IMR-90 (cell line): ENCODE measurements at places on chromosomes 11 and 22. TPM values are rescaled to one million over a fixed set of nuclear protein-coding genes. Genes with fewer than 3 reads are reported as not detected.

DNA sequence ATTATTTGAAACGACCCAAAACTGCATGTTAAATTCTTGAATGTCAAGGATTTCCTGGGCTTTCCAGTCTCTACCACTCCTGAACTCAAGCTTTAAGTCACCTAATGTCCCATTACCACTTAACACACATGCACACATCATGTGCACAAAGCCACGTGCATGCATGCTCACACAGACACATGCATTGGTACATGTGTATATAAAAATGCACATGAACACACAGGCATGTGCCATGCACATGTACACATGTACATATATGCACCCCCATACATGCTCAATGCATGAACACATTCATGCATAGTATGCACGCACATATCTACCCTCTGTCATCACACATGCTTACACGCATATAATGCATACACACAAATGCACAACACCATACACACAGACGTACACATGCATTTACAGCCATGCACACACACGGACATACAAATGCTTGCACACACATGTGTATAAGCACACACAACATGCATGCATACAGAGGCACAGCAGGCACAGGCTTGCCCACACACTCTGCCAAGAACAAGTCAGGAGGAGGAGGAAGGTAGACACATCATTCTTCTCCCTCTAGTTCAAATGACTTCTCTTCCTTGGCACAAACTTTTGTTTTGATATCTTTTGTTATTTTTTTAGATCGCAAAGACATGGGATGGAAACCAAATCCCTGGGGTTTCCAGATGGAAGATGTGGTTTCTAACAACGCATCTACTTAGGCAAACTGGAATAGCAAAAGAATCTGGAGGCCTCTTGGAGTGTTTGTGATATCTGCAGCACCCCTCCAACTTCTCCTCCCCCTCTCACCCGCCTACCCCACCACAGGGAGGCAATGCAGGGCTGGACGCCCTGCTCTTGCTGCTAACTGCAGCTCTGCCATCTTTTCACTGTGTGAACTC lies 24.6 kb downstream of the RASD2 start:
- no peak overlapping the region for H3K4me3 ChIP-seq
- no peaks in the 10 kb centered on the region for H3K27me3 ChIP-seq
- peak; percentile 78 for DNase-seq
- H3K27ac ChIP-seq = peak overlapping the region; percentile 42; the same call in 1 of the 2 replicates
- H3K36me3 ChIP-seq = no peaks in the 10 kb centered on the region

The DEUP1 gene
- polyA plus RNA-seq = not detected in 2 replicates

The MUC6 gene
- not detected in 2 replicates for polyA plus RNA-seq

The OR8B2 gene
- polyA plus RNA-seq = not detected in 2 replicates

DNA sequence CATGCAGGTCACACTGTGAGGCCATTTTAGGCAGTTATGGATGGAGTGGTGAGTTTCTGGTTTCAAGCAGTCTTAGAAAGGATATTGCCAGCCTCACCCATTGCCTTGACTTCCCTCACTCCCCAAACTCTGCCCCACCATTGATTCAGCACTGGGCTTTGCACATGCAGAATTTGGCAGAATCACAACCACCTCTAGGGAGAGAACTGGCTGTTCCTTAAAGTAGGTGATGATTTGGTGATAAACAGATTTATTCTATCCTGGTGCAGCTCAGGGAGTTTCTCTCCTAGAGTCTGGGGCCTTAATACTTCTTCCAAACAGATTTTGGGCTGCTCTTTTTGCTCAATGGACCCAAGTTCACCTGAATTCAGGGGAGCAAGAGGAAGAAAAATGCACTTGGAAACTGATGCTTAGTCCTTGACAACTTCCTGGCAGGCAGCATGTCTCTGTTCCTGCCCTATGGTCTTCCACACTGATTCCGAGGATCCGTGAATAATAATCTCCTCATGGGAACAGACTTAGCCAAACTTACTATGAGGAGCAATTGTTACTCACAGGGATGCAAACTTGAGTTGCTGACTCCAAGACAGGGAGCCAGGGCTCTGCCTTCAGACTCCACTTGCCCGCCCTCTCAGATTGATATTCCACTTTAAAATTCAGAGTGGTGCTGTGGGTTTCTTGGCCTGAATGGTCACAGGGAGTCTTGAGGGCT lies 129.7 kb upstream of the PARVA start:
- peaks cover 51% of the 10 kb centered on the region for H3K36me3 ChIP-seq
- no peak overlapping the region for H3K4me3 ChIP-seq
- DNase-seq = no peak
- H3K27ac ChIP-seq = no peak overlapping the region
- H3K27me3 ChIP-seq = no peaks in the 10 kb centered on the region

- H3K27ac ChIP-seq = no peak overlapping the region
- DNase-seq = peak; percentile 16
- no peaks in the 10 kb centered on the region; the same call in 1 of the 2 replicates for H3K4me1 ChIP-seq
- H3K4me3 ChIP-seq = no peak overlapping the region
- peaks cover 30% of the 10 kb centered on the region for H3K27me3 ChIP-seq
- no peaks in the 10 kb centered on the region for H3K36me3 ChIP-seq
These were observed 26.3 kb upstream of the PHF21B start for GRCh38 chr22:45036154-45036553.

DNA sequence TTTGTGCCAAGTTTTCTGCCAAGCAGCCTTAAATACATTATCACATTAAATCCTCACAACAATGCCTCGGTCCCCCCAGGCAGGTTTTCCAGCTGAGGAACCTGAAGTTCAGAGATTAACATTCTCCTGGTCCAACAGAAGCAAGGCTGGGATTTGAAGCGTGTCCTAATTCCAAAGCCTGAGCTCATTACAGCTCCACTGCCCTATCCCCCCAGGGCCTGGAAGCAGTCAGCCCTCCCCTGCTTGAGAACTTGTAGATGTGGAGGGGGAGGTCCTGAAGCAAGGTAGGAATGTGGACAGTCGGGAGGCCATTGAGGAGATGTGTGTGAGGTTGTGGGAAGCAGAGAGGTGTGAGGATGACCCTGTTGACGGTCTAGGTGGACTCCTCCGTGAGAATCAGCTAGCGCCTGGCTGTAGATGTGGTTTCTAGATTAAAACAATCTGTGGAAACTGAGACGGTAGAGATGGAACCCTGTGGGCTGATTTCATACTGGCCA lies 8.1 kb downstream of the GRAMD1B start:
- H3K27ac ChIP-seq = no peak overlapping the region
- no peaks in the 10 kb centered on the region for H3K36me3 ChIP-seq
- H3K27me3 ChIP-seq = no peaks in the 10 kb centered on the region
- peaks cover 8% of the 10 kb centered on the region for H3K4me1 ChIP-seq

GRCh38 chr11:9753021-9753420 lies 89.1 kb downstream of the SWAP70 start:
- no peak overlapping the region for H3K4me3 ChIP-seq
- peaks cover 10% of the 10 kb centered on the region for H3K36me3 ChIP-seq
- DNase-seq = peak; percentile 83
- H3K27me3 ChIP-seq = no peaks in the 10 kb centered on the region
- peak overlapping the region; percentile 76 for H3K27ac ChIP-seq
- H3K4me1 ChIP-seq = peaks cover 31% of the 10 kb centered on the region

DNA sequence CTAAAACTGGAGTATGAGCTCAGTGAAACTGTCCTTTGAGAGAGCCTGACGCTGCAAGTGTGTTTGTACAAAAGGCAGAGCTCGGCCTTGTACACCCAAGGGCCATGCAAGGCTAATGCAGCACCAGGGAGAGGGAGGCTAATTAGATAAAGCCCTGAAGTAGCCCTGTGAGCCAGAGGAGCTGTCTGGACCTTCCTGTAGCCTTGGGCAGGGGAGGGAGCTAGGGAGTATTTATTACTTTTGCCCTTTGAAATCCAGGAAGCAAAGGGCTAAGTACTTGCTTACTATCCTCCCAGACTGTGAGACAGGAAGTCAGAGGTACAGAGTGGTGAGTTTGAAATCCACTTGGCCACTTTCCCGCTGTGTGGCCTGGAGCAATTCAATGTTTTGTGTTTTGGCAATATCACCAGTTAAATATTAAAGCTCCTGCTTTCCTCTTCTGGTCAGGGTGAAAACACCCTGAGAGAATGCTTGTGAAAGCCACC lies 10.2 kb upstream of the LDHA start:
- no peaks in the 10 kb centered on the region for H3K27me3 ChIP-seq
- H3K4me1 ChIP-seq = peaks cover 19% of the 10 kb centered on the region
- H3K36me3 ChIP-seq = no peaks in the 10 kb centered on the region
- H3K27ac ChIP-seq = peak overlapping the region; percentile 88
- DNase-seq = peak; percentile 79

DNA sequence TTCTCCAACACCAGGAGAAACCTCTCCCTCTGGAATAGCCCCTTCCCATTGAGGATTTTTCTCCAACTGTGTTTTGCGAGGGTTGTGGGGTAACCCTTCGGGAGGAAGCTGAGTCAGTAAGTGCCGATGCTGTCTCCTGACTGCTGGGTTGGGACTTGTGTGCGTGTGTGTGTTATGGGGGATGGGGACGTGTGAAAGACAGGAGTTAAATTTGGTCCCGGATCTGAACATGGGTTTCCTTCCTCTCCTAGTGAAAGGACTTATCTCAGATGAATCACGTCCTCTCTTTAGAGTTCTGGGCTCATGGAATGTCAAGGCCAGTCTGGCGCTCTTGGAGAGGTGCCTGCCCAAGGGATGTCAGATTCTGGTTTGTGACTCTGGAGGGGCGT lies 33.3 kb downstream of the KIAA1671 start:
- no peak overlapping the region for H3K4me3 ChIP-seq
- H3K27me3 ChIP-seq = peaks cover 3% of the 10 kb centered on the region; the same call in 1 of the 2 replicates
- peak; percentile 10 for DNase-seq
- no peaks in the 10 kb centered on the region for H3K4me1 ChIP-seq
- no peak overlapping the region for H3K27ac ChIP-seq

DNA sequence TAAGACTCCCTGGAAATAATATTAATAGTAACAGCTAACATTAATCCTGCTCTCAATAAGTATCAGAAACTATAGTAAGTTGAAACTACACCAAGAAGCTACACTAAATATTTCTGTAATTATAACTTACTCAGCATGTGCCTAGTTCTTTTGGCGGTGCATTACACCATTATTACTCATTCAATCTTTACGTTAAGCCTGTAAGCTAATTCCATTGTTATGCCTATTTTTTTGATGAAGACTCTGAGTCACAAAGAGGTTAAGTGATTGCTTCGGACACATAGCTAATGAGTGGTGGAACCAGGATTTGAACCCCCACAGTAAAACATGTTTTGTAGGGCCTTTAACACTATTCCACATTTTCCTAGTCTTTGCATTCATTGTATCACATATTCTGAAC lies 111.6 kb downstream of the RASSF10 start:
- H3K27ac ChIP-seq = 0 out of 2 replicates have a peak overlapping the region, but pooled peaks have one; percentile 1
- peak; percentile 86 for DNase-seq
- no peaks in the 10 kb centered on the region for H3K27me3 ChIP-seq
- H3K36me3 ChIP-seq = no peaks in the 10 kb centered on the region

- H3K4me1 ChIP-seq = no peaks in the 10 kb centered on the region; the same call in none of the 2 replicates
- H3K4me3 ChIP-seq = no peak overlapping the region
- DNase-seq = no peak
These were observed 72.5 kb downstream of the RAB30 start for GRCh38 chr11:82999232-82999631.

DNA sequence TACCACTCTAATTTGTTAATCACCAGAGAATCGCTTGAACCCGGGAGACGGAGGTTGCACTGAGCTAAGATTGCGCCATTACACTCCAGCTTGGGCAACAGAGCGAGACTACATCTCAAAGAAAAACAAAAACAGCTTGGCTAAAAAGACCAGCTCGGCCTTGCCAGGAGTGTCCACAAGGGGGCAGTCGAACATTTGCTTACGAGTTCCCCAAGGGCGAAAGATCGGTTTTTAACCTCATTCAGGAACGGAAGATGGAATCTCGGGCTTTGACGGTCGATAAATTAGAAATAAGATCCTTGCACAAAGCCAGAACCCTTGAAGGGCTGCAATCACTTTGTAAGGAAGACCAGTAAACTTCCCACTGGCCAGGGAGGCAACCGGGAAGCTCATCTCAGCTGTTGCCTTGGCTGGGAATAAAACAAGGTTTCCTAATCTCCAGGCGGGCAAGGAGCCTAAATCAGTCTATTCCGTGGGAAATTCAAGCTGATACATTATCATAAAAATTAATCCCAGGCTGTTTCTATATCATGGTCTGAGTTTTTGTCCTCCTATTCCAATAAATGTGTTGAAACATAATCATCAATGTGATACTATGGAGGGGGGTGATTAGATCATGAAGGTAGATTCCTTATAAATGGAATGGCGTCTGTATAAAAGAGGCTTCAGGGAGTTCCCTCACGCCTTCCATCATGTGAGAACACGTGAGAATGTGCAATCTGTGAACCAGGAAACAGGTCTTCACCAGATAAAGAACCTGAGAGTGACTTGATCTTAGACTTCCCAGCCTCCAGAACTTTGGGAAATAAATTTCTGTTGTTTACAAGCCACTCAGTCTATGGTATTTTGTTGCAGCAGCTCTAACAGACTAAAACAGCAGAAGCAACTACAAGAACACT lies 14.9 kb upstream of the SLC29A2 start:
- no peak overlapping the region for H3K27ac ChIP-seq
- H3K27me3 ChIP-seq = peaks cover 7% of the 10 kb centered on the region
- no peaks in the 10 kb centered on the region for H3K4me1 ChIP-seq
- H3K4me3 ChIP-seq = peak overlapping the region; percentile 23; the same call in 1 of the 2 replicates
- peak; percentile 80 for DNase-seq

DNA sequence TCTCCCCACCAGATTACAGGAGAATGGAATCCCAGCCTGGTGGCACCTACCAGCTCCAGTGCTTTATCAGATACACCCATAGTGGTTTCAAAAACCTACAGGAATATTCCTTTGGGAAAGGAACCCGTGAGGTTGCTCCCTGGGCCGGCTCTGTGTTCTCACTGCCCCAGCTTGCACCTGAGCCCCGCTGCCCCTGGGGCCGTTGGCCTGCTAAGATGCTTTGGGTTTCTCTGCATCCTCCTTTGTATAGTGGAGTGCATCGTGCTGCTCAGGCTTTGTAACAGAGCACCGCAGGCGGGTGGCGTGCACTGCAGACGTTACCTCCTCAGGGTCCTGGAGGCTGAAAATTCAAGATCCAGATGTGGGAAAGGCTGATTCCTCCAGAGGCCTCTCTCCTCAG lies 414.1 kb downstream of the BRD1 start:
- no peaks in the 10 kb centered on the region for H3K36me3 ChIP-seq
- DNase-seq = no peak
- H3K27me3 ChIP-seq = no peaks in the 10 kb centered on the region
- H3K4me1 ChIP-seq = no peaks in the 10 kb centered on the region
- no peak overlapping the region for H3K27ac ChIP-seq

The OR2D2 gene
- polyA plus RNA-seq = 0.07 TPM in 1 of 2 replicates, not detected in the other

The FDXACB1 gene
- 1.3 and 1.7 TPM in 2 replicates for polyA plus RNA-seq

DNA sequence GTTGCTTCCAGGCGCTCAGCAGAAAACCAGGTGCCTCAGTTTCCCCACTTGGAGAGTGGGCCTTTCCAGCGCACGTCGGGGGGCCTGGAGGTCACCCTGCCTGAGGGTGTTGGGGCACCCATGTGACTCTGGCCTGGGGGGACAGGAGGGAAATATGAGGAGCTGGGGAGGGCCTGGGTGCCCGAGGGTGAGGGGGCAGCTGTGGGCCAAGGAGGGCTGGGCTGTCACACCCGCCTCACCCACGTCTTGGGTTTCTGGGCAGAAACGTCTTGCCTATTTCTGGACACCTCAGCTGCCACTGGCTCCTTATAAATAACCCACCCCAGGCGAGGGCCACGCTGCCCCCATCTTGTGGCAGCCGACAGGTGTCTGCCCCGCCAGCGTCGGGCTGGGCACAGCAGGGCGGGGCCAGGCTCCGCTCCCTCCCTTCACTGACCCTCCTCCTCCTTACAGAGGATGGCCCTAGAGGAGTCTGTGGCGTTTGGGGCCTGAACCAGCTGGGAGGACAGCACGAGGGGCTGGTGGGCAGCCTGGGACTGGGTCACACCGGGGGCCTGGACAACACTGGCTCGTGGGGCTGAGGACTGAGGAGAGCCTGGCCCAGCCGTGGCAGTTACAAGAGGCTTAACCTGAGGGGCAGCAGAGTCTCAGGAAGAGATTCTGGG lies 1.5 kb downstream of the TNNT3 start:
- no peak for DNase-seq
- no peak overlapping the region for H3K4me3 ChIP-seq
- no peaks in the 10 kb centered on the region for H3K4me1 ChIP-seq
- peaks cover 15% of the 10 kb centered on the region for H3K27me3 ChIP-seq
- no peak overlapping the region for H3K27ac ChIP-seq

The MMP13 gene
- not detected in 2 replicates for polyA plus RNA-seq

The NFRKB gene
- 15.1 and 15.2 TPM in 2 replicates for polyA plus RNA-seq
